ENCODE measurements at places on chromosomes 2 and 18.
A peak's percentile ranks its signal among the peaks of the same experiment; 100 is the strongest.

GRCh38 chr18:63182861-63183260 lies 136.7 kb downstream of the BCL2 start:
- ATAC-seq, result peak; percentile 60
- H3K27me3 ChIP-seq, result no peaks in the 10 kb centered on the region
- peaks cover 51% of the 10 kb centered on the region for H3K36me3 ChIP-seq
- H3K27ac ChIP-seq, result peak overlapping the region; percentile 75
- H3K4me1 ChIP-seq, result peaks cover 95% of the 10 kb centered on the region

DNA sequence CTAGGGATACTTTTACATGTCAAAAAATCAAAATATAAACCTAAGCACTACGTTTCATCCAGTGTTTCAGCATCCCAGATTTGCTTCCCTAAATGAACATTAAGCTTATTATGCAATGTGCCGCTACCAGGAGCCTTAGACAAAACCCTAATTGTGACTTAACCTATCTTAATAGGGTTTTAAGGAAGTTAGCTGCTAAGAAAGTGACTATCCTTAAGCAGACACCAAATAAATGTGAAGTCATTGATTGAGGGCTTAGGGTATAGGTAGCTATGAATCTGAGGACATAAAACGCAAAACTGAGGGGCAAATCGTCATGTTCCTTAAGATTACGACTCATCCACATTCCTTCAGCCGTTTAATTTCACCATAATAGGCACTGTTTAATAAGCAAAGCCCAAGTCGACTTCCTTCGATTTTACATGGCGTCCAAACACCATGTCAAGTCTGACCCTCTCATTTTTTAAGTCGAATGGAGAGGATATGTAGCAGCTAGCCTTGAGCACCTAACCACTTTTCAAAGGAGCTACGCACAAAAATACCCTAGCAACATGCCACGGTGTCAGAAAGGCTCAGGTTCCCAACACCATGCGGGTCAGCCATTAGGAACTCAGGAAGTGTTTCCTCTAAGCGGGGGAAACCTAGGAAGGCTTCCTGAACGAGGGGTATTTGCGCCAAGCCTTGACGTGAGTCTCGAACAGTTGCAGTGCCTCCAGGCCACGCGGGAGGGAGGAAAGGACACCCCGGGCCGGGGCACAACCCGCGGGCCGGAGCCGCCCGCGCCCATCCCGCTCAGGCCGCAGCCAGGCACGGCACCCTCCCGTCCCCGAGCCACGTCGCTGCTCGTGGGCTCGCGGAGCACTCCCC lies 1.0 kb downstream of the HDLBP start:
- ATAC-seq, result no peak
- H3K4me3 ChIP-seq, result peak overlapping the region; percentile 92
- peak overlapping the region; percentile 97 for H3K27ac ChIP-seq

GRCh38 chr2:161010503-161011015 lies 149.7 kb upstream of the TANK start:
- peaks cover 30% of the 10 kb centered on the region for H3K27me3 ChIP-seq
- ATAC-seq, result no peak
- no peak overlapping the region for H3K27ac ChIP-seq
- H3K4me1 ChIP-seq, result no peaks in the 10 kb centered on the region
- H3K36me3 ChIP-seq, result peaks cover 10% of the 10 kb centered on the region

GRCh38 chr18:48319801-48320638 lies 89.2 kb downstream of the ZBTB7C start:
- peaks cover 31% of the 10 kb centered on the region for H3K27me3 ChIP-seq
- H3K36me3 ChIP-seq, result no peaks in the 10 kb centered on the region
- no peak overlapping the region for H3K4me3 ChIP-seq
- H3K4me1 ChIP-seq, result no peaks in the 10 kb centered on the region

GRCh38 chr2:96832754-96833507 lies 10.9 kb downstream of the ANKRD23 start:
- peak; percentile 56 for ATAC-seq
- H3K4me1 ChIP-seq, result peaks cover 12% of the 10 kb centered on the region
- H3K4me3 ChIP-seq, result no peak overlapping the region
- no peaks in the 10 kb centered on the region for H3K27me3 ChIP-seq
- H3K36me3 ChIP-seq, result peaks cover 55% of the 10 kb centered on the region

Measured in stimulated activated memory B cell treated with anti-CD40 and anti-IgM and Interleukin-4, amounts not matched to agents 10 μg/mL and 1 μg/mL and 100 μg/mL, for 72 hours (primary cell).